Osteocyte (in vitro differentiated cells): ENCODE measurements at places on chromosomes 7 and 10. TPM values are rescaled to one million over a fixed set of nuclear protein-coding genes. Genes with fewer than 3 reads are reported as not detected.

GRCh38 chr7:4129481-4130122, 552.5 kb upstream of the FOXK1 start:
- DNase-seq: no peak

DNA sequence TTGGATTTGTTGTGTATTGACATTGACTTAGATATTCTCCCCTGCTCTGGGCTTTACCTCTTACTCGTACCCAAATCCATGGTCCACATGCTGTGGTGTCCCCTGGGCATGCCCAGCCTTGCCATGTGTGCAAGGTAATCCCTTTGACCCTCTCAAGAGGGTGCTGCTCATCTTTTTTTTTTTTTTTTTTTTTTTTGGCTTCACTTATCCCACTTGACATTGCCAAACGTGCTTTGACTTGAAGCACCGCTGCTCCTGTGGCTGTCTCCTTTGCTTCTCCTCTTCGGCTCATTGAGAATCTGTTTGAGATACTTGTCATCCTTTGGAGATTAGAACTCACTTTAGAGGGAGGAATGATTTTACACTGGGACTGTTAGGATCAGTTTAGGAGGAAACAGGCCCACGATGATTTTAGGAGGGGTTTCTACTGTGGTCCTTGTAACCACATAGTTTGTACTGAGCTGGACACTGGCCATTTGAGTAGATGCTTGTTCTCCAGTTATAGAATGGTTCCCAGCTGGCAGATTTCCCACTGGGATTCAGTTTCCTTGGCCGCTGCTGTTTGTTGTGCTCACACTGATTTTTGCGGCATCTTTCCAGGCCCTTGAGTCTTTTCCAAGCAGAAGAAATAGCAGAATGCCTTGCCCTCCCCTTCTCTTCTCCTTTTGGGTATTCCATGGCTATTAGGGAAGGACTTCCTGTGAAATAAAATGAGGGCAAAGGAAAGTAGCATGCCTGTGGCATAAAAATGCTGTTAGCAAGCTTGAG, 184.8 kb downstream of the AUTS2 start:
- no peak for DNase-seq

DNA sequence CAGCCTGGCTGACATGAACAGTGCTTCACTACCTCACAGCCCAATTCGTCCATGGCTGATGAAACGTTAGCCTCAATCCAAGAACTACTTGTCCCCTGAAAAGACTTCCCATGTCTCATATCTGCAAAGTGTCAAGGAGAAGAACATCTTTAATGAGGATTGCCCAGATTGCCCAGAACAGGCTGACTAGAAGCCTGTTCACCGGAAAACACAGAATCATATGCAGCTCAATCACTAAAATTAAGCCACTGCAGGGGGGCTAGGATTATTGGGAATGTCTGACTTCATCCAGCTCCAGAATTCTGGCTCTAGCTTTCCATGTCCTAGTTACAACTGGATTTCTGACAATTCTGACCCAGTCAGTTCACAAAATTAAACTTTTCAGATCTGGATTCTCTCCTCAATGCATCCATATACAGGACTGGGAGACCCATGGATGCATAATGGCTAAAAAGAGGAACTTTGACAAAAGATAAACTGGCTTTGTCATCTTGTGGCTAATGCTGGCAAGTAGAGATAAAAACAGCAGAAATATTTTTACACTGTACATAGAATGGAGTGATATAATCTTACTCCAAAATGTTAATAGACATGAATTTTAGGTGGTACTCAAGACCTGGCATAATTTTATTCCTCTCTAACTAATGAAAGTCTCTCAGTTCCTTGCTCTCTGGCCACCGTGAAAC, 467.0 kb upstream of the POT1 start:
- DNase-seq: no peak

DNA sequence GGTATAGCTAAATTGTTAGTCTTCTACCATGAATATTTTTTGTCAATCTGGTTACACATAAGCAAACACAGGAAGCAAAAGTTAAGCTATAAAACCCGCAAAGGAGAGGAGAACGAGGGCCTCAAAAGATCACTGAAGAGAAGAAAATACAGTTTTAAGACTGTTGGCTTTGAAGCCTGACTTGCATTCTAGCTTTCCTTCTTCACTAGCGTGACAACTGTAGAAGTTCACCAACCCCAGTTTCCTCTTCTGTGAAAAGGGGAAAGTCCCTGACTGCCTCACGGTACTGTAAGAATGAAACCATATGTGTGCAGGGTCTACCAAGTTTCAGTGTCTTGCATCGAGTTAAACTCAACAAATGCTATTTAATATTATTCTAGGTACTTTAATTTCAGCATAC, 7.5 kb upstream of the LRRN3 start:
- DNase-seq: no peak

- DNase-seq: no peak
Observed at GRCh38 chr7:28083998-28084985, 96.3 kb downstream of the JAZF1 start.

DNA sequence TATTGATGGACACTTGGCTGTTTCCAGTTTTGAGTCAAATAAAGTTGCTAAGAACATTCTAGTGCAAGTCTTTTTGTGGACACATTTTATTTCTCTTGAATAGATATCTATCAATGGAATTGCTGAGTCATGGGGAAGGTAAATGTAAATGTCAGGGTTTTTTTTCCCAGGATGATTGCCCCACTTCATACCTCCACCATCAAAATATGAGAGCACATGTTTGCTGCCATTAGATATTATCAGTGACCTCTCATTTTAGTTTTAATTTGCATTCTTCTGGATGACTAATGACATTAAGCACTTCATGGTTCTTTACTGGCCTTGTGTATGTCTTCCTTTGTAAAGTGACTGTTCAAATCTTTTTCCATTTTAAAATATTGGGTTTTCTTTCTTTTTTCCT, 45.7 kb downstream of the PAPSS2 start:
- DNase-seq: no peak

DNA sequence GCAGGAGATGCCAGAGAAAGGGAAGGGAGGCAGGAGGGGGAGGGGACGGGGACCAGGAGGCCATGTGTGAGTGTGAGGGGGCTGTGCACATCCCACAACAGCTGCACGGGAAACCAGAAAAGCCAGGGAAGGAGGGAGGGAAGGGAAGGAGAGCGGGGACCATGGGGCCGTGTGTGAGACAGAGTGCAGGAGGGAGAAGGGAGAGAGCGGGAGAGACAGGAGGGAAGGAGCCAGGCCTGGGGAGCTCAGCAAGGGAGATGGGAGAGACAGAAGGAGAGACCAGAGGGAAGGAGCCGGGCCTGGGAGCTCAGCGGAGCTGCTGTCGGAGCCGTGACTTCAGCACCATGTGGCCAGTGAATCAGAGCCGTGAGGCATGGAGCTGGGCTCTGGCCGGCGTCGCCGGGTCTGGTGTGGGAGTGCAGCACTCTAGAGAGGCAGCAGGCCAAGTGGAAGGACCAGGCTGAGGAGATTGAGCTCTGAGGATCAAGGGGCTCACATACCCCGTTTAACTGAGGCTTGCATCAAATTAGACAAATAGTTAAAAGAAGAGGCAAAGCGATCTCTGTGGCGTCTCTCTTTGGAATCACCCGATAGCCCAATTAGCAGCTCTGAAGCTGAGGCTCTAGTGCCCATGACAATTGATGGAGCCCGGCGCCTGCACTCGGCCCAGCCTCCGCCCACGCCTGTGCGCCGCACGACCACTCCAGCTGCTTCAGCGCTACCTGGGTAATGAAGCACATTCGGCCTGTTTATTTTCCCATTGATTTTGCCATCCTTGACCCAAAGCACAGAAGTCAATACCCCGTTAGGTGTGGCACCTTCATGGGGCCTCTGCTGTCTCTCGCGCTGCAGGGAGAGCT, 150.4 kb downstream of the MAD1L1 start:
- no peak for DNase-seq

GRCh38 chr10:53601260-53601875, 828.8 kb upstream of the MBL2 start:
- no peak for DNase-seq

GRCh38 chr10:113450046-113450804, 102.6 kb upstream of the HABP2 start:
- no peak for DNase-seq

DNA sequence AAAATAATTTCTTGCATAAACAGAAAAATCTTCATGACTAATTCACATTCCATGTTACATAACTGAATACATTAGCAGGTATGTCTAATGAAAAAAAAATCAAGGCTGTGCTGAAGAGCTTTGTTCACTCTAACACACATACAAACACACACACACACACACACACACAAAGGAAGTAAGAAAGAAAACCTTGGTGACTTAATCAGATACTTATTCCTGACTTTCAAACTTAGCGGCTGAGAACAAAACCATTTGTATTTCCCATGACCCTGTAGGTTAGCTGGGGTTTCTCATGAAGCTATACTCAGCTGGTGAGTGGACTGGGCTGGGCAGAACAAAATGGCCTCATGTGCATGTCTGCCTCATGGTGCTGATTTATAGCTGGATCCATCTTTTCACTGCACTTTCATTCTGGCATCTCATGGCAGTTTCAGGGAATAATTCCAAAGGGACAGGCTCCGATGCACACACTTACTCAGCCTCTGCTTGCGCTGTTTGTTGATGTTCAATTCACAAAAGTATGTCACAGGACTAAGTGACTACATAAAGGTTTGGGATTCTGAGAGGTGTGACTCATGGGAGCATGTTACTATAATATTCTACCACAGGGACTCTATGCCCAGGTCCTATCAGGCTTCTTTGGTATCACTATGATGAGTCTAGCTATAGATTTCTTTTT, 161.2 kb downstream of the PCLO start:
- DNase-seq: no peak

DNA sequence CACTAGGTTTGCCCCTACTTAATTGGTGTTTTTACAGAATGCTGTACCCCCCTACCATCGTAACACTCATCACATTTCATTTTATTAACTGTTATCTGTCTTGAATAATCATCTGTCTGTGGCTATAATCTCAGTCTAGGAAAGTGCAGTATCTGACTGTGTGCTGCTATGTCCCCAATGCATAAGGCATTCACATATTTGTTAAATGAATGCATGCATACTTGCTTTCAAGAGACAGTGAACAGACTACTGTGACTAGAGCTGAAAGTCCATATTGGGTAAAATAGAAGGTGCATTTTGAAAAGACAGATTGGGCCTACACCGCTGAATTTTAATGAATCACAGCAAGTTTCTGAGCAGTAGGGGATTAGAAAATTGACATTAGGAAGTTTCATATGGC, 112.3 kb downstream of the ARHGAP12 start:
- no peak for DNase-seq

DNA sequence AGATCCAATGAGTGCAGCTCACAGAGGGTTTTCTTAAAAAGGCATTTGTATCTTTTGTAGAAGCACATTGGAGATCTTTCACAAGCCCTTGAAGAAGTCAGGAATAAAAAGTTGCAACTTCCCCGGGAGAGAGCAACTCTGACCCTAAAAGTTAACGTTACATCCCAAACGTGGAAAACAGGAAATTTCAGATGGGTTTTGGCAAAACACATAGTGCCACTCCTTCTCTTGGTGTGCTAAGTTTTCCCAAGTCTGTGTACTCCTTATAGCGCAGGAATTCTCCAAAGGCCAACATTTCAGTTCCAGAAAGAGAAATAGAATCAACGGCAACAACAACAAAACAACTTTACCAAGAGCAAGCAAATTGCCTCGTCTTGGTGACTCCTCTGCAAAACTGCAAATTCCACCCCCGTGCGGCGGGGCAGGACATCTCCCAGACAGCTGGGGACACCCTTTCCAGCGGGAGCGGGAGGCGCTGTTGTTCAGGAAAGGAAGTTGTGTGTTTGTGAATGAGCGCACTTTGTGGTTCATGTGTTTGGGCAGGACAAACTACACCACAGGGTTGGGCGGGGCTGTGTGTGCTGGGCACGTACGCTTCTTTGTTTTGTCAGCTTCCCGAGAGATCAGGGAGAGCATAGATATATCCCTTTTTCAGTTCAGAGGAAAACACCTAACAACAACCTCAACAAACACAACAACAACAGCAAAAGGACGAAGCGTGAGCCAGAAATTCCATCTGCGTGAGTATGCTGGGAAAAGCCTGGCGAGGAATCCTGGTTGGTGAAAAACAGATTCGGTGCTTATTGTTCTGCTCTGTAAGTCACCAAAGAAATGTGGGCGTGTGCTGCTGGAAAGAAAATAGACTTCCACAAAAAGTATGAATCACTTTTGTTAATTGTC, 294.7 kb upstream of the PITRM1 start:
- no peak for DNase-seq

GRCh38 chr10:64316416-64316815, 795.2 kb downstream of the REEP3 start:
- no peak for DNase-seq

- no peak for DNase-seq
Observed at GRCh38 chr10:133614830-133615580, 11.6 kb downstream of the FRG2B start.

DNA sequence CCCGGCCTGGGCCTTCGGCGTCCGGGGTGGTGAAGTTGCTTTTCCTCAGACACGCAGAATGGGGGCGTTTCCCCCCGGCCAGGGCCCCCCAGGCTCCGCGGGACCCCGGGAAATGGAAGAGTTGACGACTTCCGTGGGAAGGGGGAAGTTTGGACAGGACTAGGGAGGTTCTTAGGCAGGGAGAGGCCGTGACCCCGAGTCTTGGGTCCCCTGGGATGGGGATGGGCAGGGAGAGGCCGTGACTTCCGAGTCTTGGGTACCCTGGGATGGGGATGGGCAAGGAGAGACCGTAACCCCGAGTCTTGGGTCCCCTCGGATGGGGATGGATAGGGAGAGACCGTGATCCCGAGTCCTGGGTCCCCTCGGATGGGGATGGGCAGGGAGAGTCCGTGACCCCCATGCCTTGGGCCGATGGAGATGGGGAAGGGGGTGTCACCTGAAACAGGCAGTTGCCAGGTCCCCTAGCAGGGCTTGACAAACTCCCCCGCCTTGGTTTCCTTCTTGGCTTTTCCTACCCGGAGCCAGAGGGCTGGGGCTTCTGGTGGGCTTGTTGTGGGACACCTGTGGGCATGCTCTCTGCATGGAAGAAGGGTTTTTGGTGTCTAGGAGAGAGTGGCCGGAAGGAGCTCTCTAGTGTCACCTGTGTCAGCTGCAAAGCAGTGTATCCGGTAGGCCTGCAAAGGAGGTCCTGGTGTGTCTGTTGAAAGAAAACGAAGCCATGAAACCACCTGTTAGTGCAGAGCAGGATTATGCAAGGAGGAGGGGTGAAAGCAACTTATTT, 1.1 kb downstream of the TRRAP start:
- DNase-seq: no peak

Gene MRC1
- not detected in 2 replicates for total RNA-seq

Gene SHTN1
- total RNA-seq: 23.7 and 26.1 TPM in 2 replicates

Gene ETV1
- 14.5 and 15.2 TPM in 2 replicates for total RNA-seq

Gene CHST15
- 66.3 and 73.6 TPM in 2 replicates for total RNA-seq

Gene AKR1C2
- total RNA-seq: not detected in 2 replicates

Gene CFTR
- total RNA-seq: not detected in 2 replicates

Gene ATP6V0A4
- 0.64 and 0.65 TPM in 2 replicates for total RNA-seq

Gene STEAP2
- total RNA-seq: not detected in 2 replicates

Gene PIK3CG
- not detected in 2 replicates for total RNA-seq
